ENCODE measurements at places on chromosomes 5 and 9.

DNA sequence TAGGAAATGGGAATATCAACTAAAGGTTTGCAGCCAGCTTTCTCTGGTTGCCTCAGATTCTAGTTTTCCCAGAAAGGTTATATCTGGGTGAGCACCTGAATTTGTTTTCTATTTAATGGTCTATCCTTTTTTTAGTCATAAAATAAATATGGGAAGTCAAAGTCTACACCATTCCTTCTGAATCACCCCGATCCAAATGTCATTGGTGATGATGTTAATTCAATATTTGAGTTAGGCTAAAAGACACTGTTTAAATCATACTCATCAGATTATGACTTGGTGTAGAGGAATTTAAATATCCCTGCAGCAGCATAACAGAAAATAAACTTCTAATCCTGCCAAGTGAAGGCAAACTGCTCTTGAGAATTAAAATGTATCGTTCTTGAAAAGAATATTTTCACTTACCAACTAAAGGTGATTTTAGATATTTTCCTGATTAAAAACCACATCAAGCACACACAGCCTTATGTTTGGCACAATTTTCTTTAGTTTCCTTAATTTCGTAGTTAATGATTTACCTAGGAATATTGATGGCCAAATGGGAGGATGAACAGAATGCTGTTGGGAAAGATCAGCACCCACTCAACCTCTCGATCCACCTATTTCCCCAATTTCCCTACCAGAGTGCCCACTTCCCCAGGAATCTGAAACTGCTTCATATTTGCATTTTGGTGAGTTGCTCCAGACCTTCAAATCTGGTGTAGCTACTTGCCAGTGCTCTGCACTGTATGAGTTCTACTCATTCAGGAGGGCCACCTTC lies 103.1 kb upstream of the TSLP start:
- DNase-seq = no peak

DNA sequence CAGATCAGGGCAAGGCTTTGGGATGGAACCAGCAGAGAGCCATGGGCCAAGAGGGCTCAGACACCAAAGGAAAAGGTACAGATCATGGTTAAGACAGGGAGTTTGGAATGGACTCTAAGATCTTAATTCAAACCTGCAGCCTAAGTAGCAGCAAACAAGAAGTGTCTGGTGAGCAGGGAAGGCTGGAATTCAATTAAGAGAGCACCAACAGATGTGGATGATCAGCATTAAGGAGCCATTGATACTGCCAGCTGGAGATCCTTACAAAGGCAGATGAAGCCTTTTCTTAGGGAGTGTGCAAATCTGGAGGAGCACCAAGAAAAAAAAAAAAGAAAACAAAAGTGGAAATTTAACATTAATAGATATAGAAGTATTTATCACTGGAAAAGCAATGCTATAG lies 516.8 kb downstream of the RASEF start:
- DNase-seq = no peak

DNA sequence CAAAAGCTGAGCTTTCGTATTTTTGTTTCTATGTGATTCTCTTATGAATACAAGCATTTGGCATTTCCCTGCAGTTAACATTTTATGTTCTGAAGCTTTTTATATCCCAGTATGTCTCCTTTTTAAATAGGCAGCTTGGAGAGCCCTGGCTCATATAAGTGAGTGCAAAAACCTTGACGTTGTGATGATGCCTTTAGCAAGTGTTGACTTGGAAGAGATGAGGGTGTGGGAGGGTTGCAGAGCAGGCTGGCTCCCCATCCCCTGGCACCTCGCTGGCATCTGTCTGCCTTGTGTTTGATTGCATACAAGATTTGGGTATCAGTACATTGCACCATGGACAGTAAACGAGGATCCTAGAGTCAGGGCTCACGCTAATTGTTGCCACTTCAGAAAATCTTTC lies 42.1 kb upstream of the DIRAS2 start:
- DNase-seq = no peak

GRCh38 chr9:13758936-13759335 lies 479.4 kb upstream of the MPDZ start:
- no peak for DNase-seq

- no peak for DNase-seq
Observed at GRCh38 chr9:114424126-114424525, 36.3 kb upstream of the AKNA start.

- DNase-seq = no peak
Observed at GRCh38 chr5:126443374-126443851, 20.2 kb downstream of the GRAMD2B start.

DNA sequence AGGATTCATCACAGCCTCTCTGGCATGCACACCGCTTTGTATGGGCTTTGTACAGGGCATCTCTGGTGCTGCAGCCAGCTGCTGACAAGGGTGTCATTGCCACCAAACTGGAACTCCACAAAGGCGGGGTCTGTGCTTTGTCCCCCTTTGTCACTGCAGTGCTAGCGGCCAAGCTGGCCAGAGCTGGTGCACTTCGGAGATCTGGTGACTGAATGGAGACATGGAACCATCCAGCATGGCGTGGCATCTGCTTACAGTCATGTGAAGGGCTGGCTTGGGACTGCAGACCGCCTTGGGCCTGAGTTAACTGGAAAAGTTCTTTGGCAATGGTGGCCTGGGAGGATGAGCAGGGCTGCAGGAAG lies 18.7 kb upstream of the COL5A1 start:
- DNase-seq = no peak

- DNase-seq = peak; percentile 16
Observed at GRCh38 chr5:40680741-40681362, 1.1 kb downstream of the PTGER4 start.

DNA sequence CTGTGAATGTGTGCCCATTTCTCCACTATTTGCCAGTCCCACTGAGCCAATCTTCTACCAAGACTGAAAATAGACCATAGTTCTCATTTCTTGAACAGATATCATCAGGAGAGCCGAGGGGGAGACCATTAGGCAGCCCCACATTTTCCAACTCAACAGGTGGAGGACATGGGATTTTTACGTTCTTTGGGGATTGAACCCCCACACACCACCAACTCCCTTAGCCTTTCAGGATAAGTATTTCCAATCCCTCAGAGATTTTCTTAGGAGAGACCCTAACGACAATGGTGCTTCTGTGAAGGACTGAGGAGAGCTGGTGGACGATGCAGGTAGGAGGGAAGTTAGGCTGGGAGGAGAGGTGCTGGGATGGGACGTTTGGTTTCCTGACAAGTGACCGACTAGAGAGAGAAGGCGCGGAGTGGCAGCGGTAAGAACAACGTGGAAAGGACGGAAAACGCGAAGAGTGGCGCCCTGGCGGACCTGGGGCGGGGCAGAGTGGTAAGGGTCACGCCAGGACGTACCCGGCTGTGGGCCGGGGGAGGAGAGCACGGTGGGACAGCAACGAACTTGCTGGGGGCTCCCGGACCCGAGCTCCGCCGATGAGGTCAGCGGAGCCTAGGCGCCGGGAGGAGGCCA lies 681 bp upstream of the CHSY3 start:
- DNase-seq = no peak

GRCh38 chr9:121949364-121949763 lies 143.7 kb downstream of the TTLL11 start:
- DNase-seq = no peak

Measured in GM12892 (cell line).